ENCODE measurements at places on chromosomes 3 and 15.

GRCh38 chr15:87962428-87962827 is 294.1 kb downstream of the NTRK3 start:
- DNase-seq = no peak

- no peak for DNase-seq
Observed at GRCh38 chr3:84755860-84756259, 202.9 kb upstream of the CADM2 start.

GRCh38 chr3:123841476-123842238 is 42.5 kb downstream of the MYLK start:
- peak; percentile 42 for DNase-seq

DNA sequence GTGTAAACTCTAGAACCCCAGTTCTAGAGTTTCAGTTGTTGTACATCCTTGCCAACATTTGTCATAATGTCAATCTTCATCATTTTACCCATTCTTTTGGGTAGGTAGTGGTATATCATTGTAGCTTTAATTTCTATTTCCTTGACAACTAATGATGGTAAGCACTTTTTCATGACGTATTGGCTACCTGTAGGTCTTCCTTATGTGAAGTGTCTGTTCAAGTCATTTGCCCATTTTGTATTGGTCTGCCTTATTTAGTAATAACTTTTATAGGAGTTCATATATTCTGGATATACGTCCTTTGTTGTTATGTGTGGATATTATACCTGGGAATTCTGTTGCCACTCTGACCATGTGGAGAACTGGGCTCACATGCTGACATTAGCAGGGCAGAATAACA is 73.8 kb upstream of the ACTC1 start:
- DNase-seq = no peak

DNA sequence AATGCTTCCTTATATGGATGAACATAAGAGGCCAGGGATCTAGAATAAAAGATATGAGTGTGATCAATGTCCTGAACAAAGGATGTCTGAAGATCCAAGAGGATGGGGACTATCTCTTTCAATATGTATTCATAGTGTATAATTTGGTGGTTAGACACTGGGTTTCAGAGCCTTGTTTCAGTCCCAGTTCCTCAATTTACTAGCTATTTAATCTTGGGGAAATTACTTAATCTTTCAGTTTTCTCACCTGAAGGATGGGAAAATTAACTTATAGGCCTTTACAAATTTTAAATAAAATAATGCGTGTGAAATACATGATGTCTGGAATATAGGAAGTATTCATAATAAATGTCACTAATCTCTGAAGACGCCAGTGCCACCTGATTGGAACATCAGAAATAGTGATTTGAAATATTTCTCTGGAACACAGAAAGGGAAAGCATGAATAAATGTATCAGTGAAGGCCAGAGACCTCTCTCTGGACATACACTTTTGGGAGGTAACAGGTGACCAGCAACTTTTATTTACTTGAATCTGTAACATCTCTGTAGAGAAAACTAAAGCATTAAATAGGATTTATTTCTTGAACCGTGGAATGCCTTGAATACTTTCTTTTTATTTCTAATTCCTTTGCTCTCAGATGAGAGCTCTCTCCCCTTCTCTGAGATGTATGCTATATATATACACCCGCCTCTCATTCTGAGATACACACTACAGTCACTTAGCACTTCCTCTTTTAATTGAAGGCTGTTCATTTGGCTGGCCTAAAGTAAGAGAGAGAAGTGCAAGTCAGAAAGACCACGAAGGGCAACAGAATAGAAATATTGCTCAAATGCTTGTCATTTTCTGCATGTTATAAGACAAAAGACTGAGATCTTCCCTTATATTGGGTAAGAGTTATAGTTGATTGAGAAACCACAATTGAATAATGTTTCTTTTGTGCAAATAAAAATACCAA is 407.1 kb downstream of the LSAMP start:
- no peak for DNase-seq

GRCh38 chr3:56970461-56970879 is 90.0 kb upstream of the SPATA12 start:
- DNase-seq = no peak

DNA sequence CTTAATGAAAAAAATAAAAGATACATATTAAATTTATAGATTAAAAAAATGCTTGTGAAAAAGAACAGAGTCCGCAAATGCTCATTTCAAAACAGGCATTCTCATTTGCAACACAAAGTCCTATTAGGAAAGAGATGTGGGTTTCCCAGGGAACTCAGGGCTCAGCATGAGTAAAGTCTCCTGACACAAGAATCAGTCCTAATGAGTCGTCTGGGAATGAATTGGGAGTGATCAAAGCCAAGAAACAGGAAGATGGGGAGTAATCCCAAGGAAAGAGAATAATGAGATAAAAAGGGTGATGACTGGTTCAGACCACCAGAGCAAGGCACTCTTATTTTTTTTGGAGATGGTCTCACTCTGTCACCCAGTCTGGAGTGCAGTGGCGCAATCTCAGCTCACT is 443.7 kb downstream of the NR2F2 start:
- no peak for DNase-seq

- no peak for DNase-seq
Observed at GRCh38 chr3:169929830-169930519, 18.6 kb downstream of the SAMD7 start.

DNA sequence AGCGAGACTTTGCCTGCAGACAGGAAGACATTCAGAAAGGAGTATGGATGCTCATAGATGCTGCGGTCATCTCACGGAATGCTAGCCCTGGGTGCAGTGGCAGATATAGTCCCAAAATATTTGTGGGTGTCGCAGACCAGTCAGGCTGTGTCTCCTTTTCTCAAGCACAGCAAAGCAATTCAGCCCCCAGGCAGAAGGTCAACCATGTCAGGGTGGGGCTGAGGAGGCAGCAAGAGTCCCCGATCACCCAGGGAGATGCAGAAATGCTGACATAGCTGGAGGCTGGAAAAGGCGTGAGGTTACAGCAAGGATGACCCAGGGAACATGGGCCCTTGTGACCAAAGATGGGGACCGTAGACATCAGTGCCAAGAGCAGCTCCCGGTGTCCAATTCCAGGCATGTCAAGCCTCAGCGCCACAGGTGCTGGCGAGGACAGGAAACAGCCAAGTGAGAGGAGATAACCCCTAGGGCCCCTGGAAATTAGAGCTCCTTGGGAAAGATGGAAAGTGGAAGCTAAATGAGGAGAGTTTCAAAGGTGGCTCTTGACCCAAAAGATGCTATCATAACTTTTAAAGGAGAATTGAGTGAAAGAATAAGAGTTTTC is 81.2 kb upstream of the ABHD17C start:
- no peak for DNase-seq

DNA sequence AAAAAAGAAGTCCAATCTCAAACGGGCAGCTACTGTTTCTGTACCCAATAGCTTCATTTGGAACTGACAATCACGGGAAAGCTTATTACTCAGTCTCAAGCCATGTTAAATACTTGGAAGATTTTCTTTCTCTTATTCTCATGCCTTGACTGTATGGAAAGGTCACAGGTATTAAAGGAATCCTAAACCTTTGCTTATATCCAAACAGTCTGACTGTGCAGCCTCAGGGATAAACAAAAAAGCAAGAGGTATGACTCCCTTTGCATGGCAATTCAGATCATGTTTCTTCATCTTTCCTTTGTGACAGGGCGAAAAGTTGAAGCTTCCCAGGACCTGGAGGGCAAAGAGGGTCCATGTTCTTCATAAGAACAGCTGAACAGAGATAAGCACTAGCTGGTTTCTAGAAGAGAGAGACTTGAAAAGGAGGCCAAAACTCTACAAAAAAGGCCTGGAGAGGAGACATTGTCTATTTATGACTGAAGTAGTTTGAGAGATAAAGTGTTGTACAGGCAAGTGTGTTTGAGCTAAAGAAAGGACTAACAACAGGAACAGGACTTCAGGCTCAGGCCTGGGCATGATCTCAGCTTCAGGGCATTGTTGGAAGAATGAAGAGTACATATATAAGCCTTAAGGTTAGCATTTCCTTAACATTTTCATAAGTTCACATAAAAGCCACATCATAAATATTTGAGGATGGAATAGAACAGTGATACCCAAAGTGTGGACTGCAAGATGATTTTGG is 231.0 kb upstream of the THRB start:
- no peak for DNase-seq

- peak; percentile 87 for DNase-seq
Observed at GRCh38 chr3:149393345-149394160, 16.1 kb upstream of the TM4SF1 start.

DNA sequence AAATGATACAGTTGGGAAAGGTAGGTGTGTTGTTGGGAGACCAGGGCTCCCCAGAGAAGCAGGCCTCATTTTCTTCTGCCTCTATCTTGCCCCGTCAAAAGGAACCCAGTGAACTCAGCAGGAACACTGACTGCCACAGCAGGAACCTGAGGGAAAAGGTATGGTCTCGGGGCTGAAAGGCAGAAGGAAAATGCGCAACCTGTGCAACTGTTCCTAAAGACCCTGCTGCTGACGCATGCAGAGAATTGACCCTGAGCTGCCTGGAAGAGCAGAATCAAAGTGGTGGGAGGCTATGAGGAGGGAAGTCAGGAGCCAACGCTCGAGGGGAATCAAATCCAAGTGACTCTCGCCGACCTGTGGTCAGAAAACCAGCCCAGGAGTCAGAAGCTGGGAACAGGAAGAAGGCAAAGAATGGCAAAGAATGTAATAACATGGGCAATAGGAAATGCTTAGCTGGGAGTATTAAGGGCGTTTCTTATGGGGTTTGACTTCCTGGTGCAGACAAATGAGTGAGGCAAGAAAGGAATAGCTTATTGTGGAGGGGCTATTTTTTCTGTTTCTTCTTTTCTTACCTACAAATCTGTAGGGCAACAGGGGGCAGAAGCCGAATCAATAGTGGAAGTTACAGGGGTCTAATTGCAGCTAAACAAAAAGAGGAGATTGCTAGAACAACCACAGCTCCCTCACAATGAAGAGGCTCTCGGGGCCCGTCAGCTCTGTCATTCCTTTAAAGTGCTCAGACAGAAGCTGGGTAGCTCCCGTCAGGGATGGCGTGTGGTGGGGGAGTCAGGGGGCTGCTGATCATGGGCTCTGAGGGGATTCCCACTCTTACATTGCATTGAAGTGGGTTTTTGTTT is 65.4 kb upstream of the DLG1 start:
- DNase-seq = no peak

DNA sequence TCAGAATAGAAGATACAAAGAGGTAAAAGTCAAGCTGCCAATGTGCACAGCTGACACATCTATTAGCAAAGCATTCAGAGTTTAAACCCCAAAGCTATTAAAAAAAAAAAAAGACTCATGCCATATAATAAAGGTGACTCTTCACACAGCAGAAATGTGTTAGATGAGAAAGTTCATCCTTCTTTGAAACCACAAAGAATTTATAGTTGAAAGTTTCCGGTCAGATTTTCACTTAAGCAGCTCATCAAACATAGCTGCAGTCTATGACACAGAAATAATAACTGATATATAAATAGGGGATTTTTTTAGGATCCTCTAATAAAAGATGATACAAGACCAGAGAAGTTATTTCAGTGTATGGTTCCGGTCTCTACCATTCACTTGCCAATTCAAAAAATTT is 76.6 kb downstream of the WWTR1 start:
- peak; percentile 69 for DNase-seq

DNA sequence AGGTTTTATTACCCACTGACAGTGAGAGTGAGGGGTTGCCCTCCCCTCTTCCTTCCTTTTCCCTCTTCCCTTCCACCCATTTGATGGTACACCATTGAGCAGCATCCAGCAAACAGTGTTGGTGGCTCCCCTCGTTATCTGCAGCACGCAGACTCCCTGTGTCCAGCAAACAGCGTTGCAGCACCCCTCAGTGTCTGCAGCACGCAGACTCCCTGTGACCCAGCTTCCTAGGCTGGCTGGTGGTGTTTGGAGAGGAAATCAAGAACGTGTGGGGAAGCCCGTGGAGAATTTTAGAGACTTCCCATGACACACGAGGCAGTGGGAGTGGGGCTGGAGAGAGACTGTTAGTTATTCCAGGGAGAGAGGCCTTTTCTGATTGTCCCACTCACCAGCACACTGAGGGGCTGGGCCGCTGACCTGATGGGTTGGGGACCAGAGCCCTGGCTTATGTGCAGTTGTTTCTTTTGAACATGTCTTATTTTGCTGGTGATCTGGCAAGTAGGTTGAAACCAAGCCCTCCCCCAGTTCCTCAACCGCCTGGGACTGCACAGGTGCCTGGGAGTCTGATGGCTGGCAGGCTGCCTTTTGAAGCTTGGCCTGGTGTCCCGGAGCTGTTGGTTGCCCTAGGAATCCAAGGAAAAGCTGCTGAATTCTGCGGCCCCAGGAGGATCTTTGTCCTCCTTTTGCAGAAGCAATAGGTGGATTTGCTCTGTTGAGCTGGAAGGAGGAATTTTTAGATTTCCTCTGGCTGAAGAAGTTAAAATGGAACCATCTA is 19.0 kb downstream of the APBA2 start:
- no peak for DNase-seq

- DNase-seq = no peak
Observed at GRCh38 chr3:57942872-57943283, 65.3 kb upstream of the FLNB start.

GRCh38 chr15:101001796-101002195 is 82.6 kb downstream of the LRRK1 start:
- no peak for DNase-seq

DNA sequence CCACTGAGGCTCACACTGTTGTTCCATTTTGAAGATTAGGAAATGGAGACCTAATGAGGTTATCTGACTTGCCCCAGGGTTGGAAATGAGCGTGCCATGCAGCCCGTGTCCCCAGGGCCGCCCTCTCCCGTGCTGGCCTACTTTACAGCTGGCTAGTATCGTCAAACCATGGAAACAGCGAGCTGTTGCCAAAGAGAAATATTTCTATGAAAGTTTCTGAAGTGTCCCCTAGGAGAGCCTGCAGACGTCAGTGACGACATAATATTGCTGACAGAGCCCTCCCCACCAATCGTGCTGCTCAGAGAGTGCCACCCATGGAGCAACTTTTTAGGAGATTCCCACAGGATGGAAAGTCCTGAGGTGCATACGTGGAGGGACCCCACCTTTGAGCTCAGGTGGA is 11.2 kb upstream of the FAM174B start:
- no peak for DNase-seq

Measured in iris pigment epithelial cell (primary cell).